Left renal cortex interstitium (tissue), 4 donors: ENCODE measurements at places on chromosomes 2 and 18.

- no peak for DNase-seq
Measured at GRCh38 chr18:76263046-76264005, 231.7 kb downstream of the ZNF516 start.

DNA sequence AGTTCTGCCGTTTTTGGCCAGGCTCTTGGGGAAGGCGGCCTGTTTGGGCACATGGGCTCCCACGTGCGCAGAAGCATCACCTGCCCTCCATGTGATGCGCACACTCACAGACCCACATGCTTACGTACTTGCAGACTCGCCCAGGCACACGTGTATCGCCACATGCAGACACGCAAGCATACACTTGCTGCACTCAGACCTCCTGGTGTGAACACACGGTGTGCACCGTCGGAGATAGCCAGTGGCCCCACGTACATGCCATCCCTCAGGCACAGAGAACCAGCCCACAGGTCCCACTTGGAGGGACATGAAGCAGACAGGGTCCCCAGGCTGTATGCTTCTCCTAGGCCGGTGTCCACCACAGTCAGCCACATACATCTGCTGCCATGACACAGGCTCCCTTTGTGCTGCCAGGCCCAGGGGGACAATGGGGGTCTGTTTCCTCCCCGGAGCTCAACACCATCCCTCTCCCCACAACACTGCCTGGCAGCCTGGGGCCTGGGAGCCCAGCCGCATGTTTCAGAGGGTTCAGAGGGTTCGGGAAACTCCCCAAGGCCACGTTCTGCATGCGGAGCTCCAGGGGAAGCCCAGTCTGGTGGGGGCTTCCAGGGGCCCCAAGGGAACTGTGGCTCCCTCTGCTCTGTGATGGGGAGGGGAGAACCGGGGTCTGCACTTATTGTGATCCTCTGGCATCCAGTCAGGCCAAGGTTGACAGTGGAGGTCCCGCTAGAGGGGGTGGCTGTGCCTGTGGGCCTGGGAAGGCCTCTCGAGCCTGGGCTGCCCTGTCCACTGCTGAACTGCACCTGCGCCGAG lies 208.1 kb upstream of the HAAO start:
- no peak for DNase-seq

DNA sequence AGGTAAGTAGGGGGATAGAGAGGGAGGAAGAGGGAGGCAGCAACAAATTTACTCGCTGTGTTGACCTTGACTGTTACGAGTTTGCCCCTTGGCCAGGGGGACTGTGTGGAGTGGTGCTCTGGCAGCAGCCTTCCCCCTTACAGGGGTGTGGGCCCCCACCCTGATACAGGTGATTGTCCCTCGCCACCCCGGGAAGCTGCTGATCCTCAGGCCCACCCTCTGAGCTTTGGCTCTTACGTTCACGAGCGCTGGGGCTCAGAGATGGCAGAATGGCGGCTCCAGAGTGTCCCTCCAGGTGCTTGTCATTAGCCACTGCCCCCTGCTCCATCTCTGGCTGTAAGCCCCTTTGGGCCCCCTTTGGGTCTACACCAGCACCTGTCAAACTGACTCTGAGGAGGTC lies 88.6 kb downstream of the GLI2 start:
- DNase-seq = no peak

DNA sequence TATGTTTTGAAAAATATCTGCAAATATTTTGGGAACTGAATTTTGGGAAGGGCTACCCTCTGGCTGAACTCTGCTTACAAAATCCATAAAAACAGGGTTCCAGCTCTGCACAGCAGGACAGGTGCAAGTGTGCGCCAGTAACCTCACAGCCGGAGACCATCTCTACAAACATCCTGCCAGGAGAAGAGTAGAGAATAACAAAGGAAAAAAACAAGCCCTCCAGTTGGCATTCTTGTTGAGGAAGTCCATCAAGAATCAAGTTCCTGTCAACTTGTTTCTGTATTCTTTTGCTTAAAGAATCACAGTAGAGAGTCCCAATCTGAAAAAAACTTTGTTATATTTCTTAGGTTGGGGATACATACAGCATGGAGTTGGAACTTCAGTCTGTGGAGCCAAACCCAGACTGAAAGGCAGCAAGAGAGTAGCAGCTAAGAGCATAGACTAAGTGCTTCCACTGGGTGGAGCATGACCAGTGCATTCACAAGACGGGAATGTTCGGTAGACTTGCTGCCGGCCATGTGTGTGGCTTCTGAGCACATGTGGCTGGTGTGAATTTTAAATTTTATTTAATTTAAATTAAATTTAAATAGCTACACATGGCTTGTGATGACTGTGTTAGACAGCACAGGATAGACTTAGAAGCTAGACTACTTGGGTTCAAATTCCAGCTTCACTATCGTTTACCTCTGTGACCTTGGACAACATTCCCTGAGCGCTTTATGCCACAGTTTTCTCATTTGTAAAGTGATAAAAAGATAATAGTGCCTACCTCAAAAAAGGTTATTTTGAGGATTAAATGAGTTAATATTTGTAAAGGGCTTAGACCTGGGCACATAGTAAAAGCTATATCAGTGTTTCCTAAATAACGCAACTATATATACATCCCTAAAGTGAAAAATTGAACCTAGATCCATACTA lies 41.9 kb downstream of the SPTBN1 start:
- no peak for DNase-seq

DNA sequence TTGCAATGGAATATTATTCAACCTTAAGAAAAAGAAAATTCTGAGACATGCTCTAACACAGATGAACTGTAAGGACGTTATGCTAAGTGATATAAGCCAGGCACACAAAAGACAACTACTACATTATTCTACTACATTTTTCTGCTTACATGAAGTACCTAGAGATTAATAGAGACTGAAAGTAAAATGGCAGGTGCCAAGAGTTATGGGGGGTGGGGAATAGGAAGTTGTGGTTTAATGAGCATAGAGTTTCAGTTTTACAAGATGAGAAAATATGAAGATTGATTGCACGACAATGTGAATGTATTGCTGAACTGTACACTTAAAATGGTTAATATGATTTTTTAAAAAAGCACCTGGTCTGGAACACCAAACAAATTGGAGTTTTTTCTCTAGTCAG lies 1231.6 kb upstream of the DDX18 start:
- no peak for DNase-seq

GRCh38 chr2:207093234-207093633 lies 72.5 kb downstream of the KLF7 start:
- no peak for DNase-seq

- no peak for DNase-seq
Measured at GRCh38 chr2:233486357-233486756, 80.2 kb downstream of the USP40 start.

GRCh38 chr2:134705861-134706586 lies 12.8 kb downstream of the TMEM163 start:
- no peak for DNase-seq

DNA sequence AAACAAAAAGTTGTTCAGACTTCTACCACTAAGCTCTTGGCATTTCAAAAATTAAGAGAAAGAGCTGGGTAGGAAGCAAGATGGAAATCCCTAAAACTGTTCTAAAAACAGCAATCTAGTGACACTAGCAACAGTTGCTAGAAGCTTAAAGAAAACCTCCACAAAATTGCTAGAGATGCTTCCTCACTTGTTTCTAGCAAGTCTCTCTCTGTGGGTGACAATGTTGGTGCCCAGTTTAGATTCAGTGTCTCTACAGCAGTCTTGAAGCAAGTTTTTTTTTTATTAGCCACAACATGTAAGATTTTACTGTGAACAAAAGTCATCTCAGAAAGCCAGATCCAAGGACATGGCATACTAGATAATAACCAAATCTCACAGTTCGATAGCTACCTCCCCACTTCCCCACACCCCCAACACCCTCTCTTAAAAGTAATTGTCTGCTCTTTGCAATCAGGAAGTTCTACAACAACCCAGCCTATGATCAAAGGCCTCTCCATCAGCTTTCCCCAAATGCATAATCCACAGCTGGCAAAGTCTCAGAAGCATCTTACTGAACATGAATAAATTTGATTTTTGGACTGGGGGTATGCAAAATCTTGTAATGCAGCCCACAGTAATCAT lies 70.0 kb downstream of the ANKRD44 start:
- no peak for DNase-seq

GRCh38 chr2:109623923-109624322 lies 9.8 kb downstream of the SOWAHC start:
- DNase-seq = no peak

GRCh38 chr2:231611273-231612108 lies 18.8 kb downstream of the TEX44 start:
- DNase-seq = no peak

DNA sequence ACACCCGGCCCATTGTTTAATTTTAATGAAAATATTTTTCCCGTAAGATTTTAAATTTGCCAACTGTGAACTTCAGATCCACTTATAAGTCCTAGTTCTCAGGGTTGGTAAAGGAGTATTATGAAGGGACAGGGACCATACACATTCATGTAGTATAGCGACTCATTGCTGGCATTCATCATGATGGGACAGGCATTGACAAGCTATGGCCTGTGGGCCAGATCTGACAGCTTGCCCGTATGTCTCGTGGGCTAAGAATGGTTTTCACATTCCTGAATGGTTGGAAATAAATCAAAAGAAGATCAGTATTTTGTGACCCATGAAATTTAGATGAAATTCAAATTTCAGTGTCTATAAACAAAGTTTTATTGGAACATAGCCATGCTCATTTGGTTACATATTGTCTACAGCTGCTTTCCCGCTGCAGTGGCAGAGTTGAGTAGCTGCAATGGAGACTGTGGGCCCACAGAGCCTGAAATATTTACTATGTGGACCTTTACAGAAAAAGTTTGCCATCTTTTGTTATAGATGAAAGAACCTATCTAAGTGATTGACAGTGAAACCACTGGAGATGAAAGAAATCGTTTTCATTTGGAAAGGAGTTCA lies 4.1 kb downstream of the RAPGEF4 start:
- DNase-seq = no peak

GRCh38 chr2:189927823-189928222 lies 134.7 kb downstream of the MSTN start:
- no peak for DNase-seq

DNA sequence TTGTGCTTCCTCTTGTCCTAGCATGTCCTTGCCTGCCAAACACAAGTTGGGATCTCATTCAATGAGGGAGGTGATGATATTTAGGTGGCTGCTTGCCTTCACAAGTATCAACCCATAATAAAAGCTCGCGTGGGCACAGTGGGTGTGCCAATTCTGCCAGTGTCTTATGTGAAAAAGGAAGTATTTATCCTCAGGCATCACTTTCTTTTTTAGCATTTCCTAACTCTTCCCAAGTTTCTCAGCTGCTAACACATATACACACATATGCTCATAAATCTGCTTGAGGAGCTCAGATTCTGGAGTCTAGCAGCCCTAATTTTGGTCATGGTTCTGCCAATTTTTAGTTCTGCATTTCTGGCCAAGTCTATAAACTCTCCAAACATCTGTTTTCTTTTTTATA lies 319.5 kb upstream of the HNMT start:
- no peak for DNase-seq

GRCh38 chr2:68825866-68826265 lies 45.3 kb downstream of the BMP10 start:
- DNase-seq = no peak

GRCh38 chr2:38828460-38828859 lies 47.3 kb downstream of the DHX57 start:
- no peak for DNase-seq

DNA sequence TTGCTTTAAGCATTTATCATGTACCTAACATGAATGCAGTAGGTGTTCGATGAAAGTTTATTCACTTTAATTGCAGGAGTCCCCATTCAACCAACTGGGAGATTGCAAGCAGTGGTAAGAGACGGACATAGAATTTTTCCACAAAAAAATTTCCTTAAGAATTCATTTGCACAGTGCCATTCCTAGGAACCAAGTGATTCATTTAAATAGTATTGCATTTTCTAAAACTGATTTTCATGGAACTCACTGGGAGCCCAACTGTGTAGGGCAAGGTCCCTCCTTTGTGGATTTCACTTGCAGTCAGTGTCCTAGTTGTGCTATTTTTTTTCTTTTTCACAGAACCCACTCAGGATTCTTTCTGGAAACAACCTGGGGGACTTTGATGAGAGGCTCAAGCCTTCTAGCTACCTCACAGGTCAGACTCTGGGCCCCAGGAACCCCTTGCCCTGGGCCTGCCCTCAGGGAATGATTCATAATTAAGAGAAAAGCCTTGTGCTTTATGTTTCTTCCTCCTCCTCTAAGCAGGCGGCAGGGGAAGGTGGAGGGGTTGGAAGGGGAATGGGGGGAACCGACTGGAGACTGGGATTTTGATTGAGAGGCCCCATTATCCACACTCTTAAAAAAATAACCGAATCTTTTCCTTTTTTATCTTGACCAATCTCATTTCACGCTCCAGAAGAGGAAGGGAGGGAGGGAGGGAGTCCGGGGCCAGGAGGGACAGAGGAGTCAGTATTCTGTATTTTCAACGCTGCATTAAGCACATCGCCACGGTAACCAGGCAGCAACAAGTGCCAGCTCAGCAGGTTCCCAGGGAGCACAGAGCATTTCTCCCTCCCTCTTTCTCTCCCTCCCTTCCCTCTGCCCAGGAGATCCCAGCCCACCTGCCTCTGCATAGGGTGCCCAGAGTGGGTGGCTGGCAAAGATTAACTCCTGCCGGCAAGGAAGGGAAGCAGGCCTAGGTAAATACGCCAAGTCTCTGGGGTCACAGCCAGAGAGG lies 51.8 kb downstream of the PSD4 start:
- DNase-seq = no peak

GRCh38 chr2:220070349-220070748 lies 442.9 kb downstream of the SLC4A3 start:
- no peak for DNase-seq

- DNase-seq = no peak
Measured at GRCh38 chr18:63128237-63128974, 191.2 kb downstream of the BCL2 start.

- DNase-seq = no peak
Measured at GRCh38 chr2:193272011-193272410, 1077.3 kb upstream of the TMEFF2 start.

- DNase-seq = no peak
Measured at GRCh38 chr2:25831746-25832449, 46.4 kb downstream of the ASXL2 start.

DNA sequence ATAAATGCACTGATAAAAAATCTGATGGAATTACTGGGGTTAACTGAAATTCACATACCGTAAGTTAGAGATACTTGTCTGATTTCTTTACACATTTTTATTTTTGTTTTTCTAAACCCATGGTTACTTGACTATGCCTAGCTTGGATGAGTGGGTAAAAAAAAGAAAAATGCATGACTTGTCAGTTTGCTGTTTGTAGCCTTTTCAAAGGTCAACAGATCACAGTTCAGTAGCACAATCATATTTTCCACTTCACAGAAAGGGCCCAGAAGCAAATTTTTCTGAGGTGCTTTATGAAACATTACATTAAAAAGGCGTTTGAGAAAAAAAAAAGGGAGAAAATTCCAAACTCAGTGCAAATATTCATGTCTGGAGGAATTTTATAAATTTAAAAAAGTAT lies 16.4 kb downstream of the SLC16A14 start:
- no peak for DNase-seq

DNA sequence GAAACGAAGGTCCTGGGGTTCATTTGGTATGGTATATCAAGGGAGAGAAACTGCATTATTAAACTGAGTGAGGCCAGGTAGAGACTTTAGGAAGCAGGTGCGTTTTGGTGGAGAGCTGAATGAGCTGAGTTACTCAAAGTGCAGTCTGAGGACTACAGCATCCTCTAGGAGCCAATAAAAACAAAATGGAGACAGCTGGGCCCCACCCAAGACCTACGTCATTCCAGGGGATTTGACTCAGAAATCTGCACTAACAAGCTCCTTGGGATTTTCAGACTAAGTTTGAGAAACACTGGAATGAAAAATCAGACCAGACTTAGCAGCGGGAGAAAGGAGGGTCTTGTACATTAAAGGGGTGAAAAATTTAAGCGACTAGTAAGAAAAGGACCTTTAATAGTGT lies 131.5 kb downstream of the UXS1 start:
- DNase-seq = no peak
